ENCODE measurements at places on chromosomes 11 and 22.

- no peaks in the 10 kb centered on the region for H3K36me3 ChIP-seq
- H3K4me3 ChIP-seq, result peak overlapping the region; percentile 60
- peaks cover 32% of the 10 kb centered on the region for H3K4me1 ChIP-seq
- peak overlapping the region; percentile 81 for H3K27ac ChIP-seq
- no peak for DNase-seq
- no peaks in the 10 kb centered on the region for H3K27me3 ChIP-seq
Measured at GRCh38 chr22:25403284-25403810, 161.1 kb upstream of the GRK3 start.

DNA sequence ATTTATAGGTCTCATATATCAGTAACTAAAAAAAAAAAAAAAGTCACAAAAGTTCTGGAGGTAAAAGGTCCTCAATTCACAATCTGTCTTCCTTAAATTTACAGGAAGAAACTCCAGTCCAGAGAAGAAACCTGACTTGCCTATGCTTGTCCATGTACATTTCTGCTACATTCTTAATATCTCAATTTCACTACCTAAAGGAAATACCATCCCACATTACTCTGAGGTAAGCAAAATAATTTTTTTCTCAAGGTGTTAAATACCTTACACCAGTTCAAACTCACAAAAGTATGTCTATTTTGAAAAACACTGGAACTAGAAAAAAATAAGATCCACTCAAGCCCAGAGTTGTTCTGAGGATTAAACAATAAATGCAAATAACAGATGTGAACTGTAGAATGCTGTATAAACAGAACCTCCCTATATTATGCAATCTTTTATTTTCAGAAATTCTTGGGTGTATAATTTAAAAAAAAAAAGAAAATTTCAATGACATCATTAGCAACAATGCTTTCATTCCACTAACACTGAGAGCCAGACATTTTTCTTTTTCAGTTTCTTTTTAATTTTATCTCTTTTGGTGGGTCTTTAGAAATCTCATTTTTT, 49.9 kb upstream of the GDPD4 start:
- H3K4me1 ChIP-seq, result peaks cover 35% of the 10 kb centered on the region
- no peak for DNase-seq
- no peaks in the 10 kb centered on the region for H3K27me3 ChIP-seq
- no peak overlapping the region for H3K27ac ChIP-seq
- no peaks in the 10 kb centered on the region for H3K36me3 ChIP-seq

DNA sequence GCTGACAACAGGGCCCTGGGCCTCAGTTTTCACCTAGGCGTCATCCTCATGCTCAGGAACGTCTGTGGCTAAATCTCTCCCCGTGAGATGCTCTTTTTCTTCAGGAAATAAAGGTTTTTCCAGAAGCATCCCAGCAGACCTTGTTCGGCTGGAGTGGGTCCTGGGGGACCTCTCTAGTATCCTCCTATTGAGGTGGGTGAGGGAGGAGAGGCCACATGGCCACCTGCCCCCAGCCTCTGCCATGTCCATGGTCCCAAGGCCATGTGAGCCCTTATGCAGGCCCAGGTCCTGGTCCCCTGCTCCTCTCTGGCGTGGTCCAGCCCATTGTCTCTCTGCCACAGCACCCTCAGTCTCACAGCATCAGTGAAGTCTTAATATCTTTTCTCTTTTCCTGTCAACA, 22.0 kb downstream of the ALG12 start:
- H3K4me1 ChIP-seq, result peaks cover 12% of the 10 kb centered on the region
- H3K4me3 ChIP-seq, result no peak overlapping the region
- no peak for DNase-seq
- no peaks in the 10 kb centered on the region for H3K27me3 ChIP-seq
- H3K27ac ChIP-seq, result no peak overlapping the region
- peaks cover 12% of the 10 kb centered on the region for H3K36me3 ChIP-seq

DNA sequence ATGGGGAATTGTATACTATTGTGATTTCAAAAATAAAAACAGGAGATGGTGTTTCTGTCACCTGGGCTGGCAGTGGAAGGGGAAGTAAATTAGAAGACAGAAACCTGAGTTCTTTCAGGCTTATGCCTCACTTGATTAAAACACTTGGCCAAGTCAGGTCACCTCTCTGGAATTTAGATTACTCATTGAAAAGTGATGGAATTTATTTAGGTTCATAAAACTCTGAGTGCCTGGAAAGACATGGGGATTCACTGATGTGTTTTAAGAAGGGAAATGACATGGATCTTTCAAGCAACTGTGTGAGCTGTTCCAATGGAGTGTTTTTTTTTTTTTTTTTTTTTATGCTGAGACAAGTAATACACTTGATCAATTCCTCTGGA, 400.1 kb downstream of the TMEM135 start:
- no peak overlapping the region for H3K27ac ChIP-seq
- no peaks in the 10 kb centered on the region for H3K36me3 ChIP-seq
- H3K4me1 ChIP-seq, result no peaks in the 10 kb centered on the region
- H3K4me3 ChIP-seq, result no peak overlapping the region
- no peak for DNase-seq
- H3K27me3 ChIP-seq, result no peaks in the 10 kb centered on the region

DNA sequence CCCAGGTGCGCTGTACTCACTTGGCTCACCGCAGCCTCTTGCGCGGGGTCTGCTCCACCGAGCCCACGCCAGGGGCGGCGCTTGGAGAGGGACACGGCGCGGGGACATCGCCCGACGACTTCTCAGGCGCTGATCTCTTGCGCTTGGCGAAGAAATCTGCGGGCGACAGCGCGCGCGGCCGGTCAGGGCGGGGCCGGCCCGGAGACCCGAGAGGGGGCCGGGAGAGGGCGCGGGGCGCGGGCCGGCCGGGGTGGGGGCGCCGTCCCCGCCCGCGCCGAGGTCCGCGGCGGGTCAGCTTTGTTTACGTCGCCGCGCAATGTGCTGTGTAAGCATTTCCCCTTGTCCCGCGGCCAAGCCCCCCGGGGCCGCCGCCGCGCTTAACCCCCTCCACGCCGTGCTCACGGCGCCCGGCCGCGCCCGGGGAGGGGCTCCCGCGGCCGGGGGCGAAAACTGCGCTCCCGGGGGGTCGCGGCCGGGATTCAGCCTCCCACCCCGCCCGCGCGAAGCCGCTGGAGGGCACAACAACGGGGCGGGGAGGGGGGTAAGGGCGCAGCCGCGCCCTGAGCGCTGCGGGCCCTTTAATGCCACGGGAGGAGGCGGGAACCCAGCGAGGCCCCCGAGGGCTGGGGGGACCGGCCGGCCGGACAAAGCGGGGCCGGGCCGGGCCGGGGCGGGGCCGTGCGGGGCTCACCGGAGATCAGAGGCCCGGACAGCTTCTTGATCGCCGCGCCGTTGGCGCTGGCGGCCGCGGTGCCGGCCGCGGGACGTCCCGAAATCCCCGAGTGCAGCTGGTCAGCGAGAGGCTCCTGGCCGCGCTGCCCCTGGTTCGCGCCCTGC, 1.4 kb downstream of the CDKN1C start:
- peak; percentile 42 for DNase-seq
- H3K27me3 ChIP-seq, result no peaks in the 10 kb centered on the region
- peak overlapping the region; percentile 87 for H3K27ac ChIP-seq
- peaks cover 14% of the 10 kb centered on the region for H3K4me1 ChIP-seq
- H3K4me3 ChIP-seq, result peak overlapping the region; percentile 81

GRCh38 chr11:60785806-60786361, 751 bp downstream of the MS4A10 start:
- no peak overlapping the region for H3K4me3 ChIP-seq
- H3K4me1 ChIP-seq, result no peaks in the 10 kb centered on the region
- no peak overlapping the region for H3K27ac ChIP-seq
- no peaks in the 10 kb centered on the region for H3K36me3 ChIP-seq
- no peak for DNase-seq

GRCh38 chr11:47867823-47868222, 19.7 kb upstream of the NUP160 start:
- H3K27ac ChIP-seq, result no peak overlapping the region
- H3K27me3 ChIP-seq, result no peaks in the 10 kb centered on the region
- no peak for DNase-seq
- H3K36me3 ChIP-seq, result no peaks in the 10 kb centered on the region

GRCh38 chr11:5476186-5476819, 12.2 kb upstream of the OR52D1 start:
- no peak for DNase-seq
- no peaks in the 10 kb centered on the region for H3K4me1 ChIP-seq
- no peaks in the 10 kb centered on the region for H3K27me3 ChIP-seq
- no peak overlapping the region for H3K4me3 ChIP-seq

DNA sequence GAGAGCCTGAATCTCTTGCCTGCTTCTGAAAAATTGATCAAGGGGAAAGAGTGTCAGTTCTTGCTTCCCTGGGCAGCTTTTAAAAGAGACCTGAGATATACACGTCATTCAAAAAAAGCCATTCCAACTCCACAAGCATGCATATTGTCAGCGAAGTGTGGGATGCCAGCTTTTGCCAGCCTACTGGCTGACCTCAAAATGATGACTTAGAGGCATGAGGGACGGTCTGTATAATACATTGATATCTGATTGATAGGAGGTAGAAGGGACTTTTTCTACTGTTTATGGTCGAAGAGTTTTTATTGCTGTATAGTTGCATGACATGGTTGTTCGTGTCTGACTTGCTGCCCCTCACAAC, 126.3 kb downstream of the MICAL2 start:
- H3K27ac ChIP-seq, result no peak overlapping the region
- peaks cover 9% of the 10 kb centered on the region for H3K36me3 ChIP-seq
- no peak overlapping the region for H3K4me3 ChIP-seq
- no peak for DNase-seq
- H3K27me3 ChIP-seq, result no peaks in the 10 kb centered on the region
- peaks cover 7% of the 10 kb centered on the region for H3K4me1 ChIP-seq

GRCh38 chr11:68143310-68143689, 22.1 kb upstream of the CHKA start:
- H3K27ac ChIP-seq, result no peak overlapping the region
- no peaks in the 10 kb centered on the region for H3K36me3 ChIP-seq
- no peak for DNase-seq
- no peaks in the 10 kb centered on the region for H3K27me3 ChIP-seq
- peaks cover 10% of the 10 kb centered on the region for H3K4me1 ChIP-seq

DNA sequence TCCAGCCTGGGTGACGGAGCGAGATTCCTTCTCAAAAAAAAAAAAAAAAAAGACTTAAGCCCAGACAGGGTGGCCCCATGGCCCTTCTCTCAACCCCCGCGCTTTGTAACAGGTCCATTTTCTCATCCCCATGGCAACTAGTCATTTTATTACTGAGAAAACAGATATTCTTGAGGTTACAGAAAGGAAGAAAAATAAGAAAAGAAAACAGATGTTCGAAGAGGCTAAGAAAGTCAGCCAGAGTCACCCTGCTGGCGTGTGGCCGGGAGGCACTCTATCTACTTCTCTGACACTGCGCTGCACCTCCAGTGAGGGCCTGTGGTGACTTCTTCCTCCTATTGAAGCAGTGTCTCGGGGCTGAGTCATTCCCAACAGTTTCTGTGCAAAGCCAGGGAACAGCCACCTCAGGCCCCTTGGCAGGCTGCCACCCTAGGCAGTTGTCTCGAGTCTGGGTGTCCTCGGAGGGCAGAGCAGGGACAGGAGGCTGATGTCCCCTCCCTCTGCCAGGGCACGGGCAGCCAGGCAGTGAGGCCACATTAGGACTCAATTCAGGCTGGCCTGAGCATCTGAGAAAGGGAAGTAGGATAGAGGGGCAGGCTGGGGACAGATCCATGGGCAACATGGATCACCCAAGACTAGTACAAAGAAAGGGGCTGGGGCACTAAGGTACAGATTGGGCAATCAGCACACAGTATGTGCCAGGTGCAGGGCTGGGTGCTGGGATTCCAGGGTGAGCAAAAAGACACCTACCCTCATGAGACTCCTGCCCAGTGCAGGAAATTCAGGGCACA, 16.4 kb upstream of the SYVN1 start:
- H3K36me3 ChIP-seq, result no peaks in the 10 kb centered on the region
- no peaks in the 10 kb centered on the region for H3K27me3 ChIP-seq
- peak overlapping the region; percentile 91 for H3K27ac ChIP-seq
- no peak overlapping the region for H3K4me3 ChIP-seq
- DNase-seq, result peak; percentile 99
- H3K4me1 ChIP-seq, result peaks cover 21% of the 10 kb centered on the region

- peaks cover 30% of the 10 kb centered on the region for H3K4me1 ChIP-seq
- peaks cover 100% of the 10 kb centered on the region for H3K27me3 ChIP-seq
- H3K36me3 ChIP-seq, result no peaks in the 10 kb centered on the region
- H3K27ac ChIP-seq, result no peak overlapping the region
- DNase-seq, result no peak
- peak overlapping the region; percentile 36 for H3K4me3 ChIP-seq
Measured at GRCh38 chr11:31806186-31806927, 4.8 kb downstream of the PAX6 start.

- no peaks in the 10 kb centered on the region for H3K4me1 ChIP-seq
- H3K36me3 ChIP-seq, result no peaks in the 10 kb centered on the region
- H3K27ac ChIP-seq, result no peak overlapping the region
- H3K4me3 ChIP-seq, result no peak overlapping the region
- no peaks in the 10 kb centered on the region for H3K27me3 ChIP-seq
Measured at GRCh38 chr11:70046089-70046488, 32.0 kb upstream of the ANO1 start.

GRCh38 chr11:123196060-123196714, 1.1 kb upstream of the CLMP start:
- DNase-seq, result no peak
- no peak overlapping the region for H3K4me3 ChIP-seq
- peaks cover 60% of the 10 kb centered on the region for H3K27me3 ChIP-seq
- no peaks in the 10 kb centered on the region for H3K36me3 ChIP-seq
- H3K4me1 ChIP-seq, result no peaks in the 10 kb centered on the region

GRCh38 chr11:66051766-66052663, at the start of gene SF3B2:
TSS of gene SF3B2 (plus strand) at chr11:66052364. CDS start at chr11:66052385, 21 bp downstream.
- peaks cover 36% of the 10 kb centered on the region for H3K36me3 ChIP-seq
- peak; percentile 97 for DNase-seq
- H3K4me1 ChIP-seq, result peaks cover 13% of the 10 kb centered on the region
- peaks cover 3% of the 10 kb centered on the region for H3K27me3 ChIP-seq
- H3K27ac ChIP-seq, result peak within 1 kb of the TSS; percentile 83

GRCh38 chr11:115222218-115222862, 281.9 kb downstream of the CADM1 start:
- H3K4me1 ChIP-seq, result peaks cover 40% of the 10 kb centered on the region
- DNase-seq, result no peak
- H3K27me3 ChIP-seq, result no peaks in the 10 kb centered on the region

DNA sequence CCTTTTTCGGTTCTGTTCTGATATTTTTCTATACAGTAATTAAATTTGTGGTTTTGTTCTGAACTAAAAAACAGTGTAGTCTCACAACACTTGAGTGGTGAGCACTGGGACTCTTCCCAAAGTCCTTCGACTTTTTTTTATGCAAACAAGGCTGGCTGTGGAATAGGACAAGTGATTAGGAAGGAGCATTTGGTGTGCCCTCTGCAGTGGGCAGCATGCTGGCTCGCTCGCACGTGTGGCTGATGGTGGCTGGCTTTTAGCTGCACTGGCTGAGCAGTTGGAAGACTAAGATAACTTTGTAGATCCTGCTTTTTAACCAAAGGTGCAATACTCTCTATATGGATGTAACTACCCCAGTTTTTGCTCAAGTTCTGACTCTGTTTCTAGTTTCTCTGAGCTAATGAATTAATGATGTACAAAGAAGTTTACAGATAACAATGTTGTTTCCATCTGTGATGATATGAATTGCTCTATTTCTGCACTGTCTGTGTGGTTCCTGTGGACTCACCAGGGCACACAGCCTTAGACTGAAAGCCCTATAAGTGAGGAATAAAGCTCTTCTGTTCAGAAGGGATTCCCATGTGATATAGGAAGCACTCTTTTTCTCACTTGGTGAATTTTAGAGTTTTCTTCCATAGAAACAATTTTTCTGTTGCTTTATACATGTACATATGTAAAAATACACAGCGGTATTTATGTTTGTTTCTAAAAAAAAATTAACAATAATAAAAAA, 143.1 kb upstream of the RASSF10 start:
- H3K27ac ChIP-seq, result no peak overlapping the region
- no peaks in the 10 kb centered on the region for H3K27me3 ChIP-seq
- no peak overlapping the region for H3K4me3 ChIP-seq

- H3K27me3 ChIP-seq, result no peaks in the 10 kb centered on the region
- DNase-seq, result no peak
Measured at GRCh38 chr11:70176940-70177689, 26.0 kb upstream of the FADD start.
